ENCODE measurements at places on chromosomes 7 and 10. TPM values are rescaled to one million over a fixed set of nuclear protein-coding genes. Genes with fewer than 3 reads are reported as not detected.

DNA sequence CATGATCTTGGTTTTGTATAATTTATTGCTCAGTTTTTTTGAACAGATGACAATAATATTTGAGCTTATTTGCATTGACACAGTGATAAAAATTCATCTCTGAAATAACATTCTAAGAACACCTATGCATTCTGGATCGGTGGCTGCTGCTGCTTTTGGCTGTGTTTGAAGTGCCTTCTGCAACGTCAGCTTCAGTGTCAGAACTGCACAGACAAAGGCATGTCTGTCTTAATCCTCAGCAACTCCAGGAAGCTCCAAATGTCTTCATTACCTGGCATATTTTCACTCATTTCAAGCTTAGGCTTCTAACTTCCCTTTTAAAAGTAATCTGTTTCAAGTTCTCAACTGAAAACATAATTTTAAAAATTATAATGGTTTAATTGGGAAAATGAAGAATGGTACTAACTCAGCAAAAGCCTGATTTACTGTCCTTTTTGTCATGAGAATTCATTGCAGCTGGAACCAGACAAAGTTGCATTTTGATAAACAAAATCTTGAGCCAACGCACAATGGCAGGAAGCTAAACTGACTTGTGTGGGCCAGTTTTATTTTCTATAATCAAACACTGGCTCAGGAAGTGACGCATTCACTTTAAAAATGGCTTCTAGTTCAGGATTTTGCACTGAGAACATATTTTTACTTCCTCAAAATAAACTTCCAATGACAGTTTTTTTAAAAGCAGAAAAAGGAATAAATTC lies 38.7 kb downstream of the NPS start:
- no peak for DNase-seq

DNA sequence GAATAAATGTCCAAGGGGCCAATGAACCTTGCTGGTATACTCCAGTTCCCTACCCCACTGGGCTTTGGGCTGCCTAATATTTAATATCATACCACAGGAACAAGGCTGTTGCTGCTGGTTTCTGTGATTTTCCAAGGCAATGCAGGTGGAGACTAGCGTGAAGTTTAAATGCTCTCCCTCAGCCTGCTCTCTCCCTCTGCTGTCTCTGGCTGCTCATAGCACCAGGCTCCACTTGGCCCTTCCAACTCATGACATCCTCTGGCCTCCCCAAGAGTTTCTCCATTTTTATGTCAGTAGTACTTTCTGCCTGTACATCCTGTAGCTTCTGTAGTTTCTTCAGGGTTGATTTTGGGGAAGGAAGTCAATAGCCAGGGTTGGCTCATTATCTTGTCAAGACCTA lies 103.5 kb downstream of the LHFPL3 start:
- no peak for DNase-seq

DNA sequence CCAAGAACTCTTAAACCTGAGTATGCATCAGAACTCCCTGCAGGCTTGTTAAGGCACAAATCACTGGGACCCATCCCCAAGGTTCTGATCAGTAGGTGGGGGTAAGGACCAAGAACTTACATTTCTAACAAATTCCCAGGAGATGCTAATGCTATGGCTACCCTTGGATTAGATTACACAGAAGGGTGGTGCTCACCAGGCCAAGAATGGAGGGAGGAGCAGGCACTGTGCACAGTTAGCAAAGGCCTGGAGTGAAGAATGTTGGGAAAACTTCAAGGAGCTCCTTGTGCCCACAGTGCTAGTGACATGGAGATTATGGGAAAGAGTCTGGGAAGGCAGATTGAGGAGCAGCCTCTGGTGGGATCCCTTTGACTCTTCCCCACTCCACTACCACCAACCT lies 1.9 kb downstream of the PRSS2 start:
- DNase-seq, result no peak

- no peak for DNase-seq
Observed at GRCh38 chr7:73832806-73833205, 2.0 kb downstream of the CLDN4 start.

The GDF2 gene
- total RNA-seq, result not detected

GRCh38 chr7:135993950-135994349 lies 16.8 kb upstream of the MTPN start:
- DNase-seq, result no peak

DNA sequence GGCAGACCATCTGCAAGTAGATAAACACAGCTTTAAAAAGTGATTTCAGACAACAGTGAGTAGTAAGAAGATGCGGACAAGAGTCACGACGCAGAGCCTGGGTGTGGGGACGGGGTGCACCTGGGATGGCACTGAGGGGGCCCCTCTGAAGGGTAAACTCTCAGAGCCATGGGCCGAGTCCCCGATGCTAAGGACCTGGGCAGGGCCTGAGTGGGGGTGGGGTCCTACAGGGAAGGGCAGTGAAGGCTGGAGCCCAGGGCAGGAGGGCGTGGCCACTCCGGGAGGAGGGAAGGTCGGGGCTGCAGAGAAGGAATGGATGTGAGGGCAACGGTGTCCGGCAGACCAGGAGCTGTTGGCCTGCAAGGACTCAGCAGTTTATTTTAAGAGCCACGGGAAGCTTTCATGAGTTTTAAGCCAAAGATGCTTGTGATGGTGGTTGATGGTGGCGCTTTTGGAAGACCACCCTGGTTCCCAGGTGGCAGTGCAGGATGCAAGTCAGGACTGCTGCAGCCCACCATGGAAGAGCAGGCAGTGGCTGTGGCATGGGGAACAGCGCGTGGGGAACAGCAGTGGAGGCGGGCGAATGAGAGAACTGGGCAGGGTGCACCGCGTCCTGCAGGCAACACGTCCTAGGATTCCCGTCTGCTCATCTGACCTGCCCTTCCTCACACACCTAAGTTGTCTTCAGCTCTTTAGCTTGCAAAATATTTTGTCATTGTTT lies 296.8 kb downstream of the DNAJB6 start:
- DNase-seq, result peak; percentile 53

The ECHS1 gene
- 65.6 TPM for total RNA-seq

DNA sequence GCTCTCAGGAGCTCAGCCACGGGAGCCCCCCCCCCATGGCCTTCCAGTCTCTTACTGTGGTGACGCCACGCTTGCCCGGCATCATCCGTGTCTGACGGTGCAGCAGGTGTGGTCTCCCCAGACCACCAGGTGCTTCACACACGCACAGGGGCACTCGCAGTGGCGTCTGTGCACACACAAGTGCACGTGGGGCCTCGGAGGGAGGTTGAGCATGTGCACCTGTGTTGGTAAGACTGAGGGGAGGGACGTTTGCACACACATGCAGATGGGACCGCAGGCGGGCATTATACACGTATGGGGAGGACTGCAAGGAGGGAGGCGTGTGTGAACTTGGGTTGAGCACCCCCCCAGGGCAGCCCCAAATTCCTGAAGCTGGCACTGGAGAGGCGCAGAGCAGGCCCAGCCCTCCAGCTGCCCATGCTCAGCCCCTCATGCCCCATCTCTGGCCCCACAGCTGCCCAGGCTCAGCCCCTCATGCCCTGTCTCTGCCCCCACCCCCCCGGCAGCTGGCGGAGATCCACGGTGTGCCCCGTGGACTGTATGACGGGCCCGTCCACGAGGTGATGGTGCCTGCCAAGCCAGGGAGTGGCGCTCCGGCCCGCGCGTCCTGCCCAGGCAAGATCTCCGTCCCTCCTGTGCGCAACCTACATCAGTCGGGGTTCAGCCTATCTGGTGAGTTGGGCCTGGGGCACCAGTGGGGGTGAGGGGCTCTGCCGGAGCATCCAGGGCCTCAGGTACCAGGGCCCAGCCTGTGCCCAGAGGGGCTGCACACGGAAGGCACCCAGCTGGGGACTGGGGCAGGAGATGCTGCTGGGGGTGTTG lies 16.7 kb downstream of the DPYSL4 start:
- DNase-seq, result no peak
